ENCODE measurements at places on chromosomes 1 and 21.

GRCh38 chr21:34984356-34985058 lies 64.6 kb downstream of the RUNX1 start:
- no peak for DNase-seq

DNA sequence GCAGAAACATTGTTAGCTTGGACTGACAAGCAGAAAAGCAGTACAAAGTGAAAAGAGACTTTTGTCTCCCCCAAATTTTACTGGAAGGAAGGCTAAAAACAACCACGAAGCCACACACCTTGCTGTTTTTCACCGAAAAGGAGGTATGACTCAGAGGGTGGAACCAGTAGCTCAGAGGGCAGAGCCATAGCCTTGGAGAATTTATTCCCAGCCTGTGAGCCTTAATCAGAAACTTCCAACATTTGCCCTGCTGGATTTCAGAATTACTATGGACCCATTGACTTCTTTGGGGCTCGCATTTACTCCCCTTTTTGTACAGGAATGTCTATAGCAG lies 32.0 kb downstream of the RPS6KC1 start:
- no peak for DNase-seq

DNA sequence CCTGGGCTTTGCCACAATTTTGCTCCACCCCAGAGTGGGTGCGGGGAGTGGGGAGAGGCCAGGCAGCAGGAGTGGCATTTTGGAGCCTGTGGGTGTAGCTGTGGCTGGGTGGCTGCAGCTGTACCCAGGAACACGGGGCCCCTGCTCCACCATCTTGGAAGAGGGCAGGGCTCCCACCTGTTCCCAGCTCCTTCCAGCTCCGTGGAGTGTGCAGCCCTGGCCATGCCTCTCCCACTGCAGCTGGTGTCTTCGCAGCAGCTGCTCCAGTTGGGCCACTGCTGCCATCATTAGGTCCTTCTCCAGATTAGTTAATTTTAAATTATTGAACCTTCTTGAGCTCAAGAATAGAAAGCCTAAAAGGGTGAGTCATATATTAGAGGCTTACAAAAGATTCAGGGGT lies 17.6 kb downstream of the FAM20B start:
- DNase-seq = no peak

DNA sequence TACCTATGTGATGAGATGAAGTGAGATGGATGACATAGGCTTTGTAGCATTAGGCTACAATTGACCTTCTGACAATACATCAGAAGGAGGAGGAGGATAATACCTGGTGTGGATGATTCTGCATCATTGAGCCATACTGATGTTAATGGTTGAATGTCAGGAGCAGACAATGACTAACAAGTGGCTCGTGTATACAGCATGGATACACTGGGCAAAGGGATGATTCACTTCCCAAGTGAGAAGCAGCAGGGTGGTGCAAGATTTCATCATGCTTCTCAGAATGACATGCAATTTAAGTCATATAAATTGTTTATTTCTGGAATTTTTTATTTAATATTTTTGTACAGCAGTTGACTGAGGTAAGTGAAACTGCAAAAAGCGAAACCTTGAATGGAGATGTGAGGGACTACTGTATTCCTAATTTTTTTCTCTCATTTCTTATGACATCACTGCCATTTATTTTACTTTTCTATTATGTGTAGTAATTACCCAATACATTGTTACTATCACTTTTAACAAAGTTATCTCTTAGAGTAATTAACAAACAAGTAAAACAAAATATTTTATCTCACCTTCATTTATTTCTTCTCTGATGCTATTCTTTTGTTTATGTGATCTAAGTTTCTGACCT lies 34.4 kb upstream of the COP1 start:
- DNase-seq = no peak

DNA sequence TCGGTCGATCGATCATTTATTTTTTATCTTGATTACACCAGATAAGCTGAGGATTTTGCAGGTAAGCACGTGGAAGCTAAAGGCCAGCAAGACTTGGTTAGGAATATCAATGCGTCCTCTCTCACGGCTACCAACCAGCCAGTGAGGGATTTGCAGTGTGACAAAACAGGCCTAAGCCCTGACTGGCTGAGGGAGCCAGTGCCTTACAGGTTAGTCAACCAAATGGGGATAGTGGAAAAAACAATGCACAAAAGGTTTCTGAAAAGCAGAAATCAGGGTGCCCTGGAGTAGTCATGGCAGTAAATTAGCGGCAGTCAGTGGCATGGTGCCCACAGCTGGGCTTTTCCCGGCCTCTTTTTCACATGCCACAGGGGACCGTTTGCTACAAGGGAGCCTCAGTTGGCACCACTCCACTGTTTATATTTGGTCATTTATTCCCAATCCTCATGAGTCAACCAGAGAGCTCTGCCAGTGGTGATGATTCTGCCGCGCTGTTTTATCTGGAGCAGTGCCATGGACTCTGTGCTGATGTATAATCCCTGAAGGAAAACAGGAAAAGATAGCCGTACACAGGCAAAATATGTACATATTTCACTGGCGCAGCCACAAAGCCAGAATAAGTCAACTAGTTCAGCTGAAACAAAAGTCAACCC lies 167.6 kb downstream of the RHOU start:
- no peak for DNase-seq

GRCh38 chr21:45410151-45410864 lies 5.3 kb downstream of the COL18A1 start:
- DNase-seq = peak; percentile 75

- DNase-seq = no peak
Measured at GRCh38 chr1:102715150-102715549, 393.2 kb downstream of the COL11A1 start.

- peak; percentile 21 for DNase-seq
Measured at GRCh38 chr1:178940068-178940765, 69.3 kb upstream of the ANGPTL1 start.

DNA sequence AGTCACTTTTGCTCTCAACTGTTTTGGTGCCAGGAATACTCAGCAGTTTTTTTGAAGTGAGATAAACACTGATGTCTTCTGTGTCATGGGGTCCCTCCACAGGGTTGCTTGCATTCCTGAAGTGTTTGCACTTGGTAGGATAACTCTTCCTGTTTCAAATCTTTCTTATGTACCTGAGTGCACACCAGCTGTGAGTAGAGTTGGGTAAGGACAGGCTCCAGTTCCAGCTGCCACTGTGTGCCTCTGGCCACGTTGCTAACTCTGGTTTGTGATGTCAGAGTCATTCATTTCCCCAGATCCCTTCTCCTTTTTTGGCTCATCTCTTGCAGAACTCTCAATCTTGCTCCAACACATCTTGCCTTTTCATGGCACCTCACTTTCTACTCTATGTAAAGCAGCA lies 356.3 kb upstream of the B3GALT2 start:
- DNase-seq = no peak

DNA sequence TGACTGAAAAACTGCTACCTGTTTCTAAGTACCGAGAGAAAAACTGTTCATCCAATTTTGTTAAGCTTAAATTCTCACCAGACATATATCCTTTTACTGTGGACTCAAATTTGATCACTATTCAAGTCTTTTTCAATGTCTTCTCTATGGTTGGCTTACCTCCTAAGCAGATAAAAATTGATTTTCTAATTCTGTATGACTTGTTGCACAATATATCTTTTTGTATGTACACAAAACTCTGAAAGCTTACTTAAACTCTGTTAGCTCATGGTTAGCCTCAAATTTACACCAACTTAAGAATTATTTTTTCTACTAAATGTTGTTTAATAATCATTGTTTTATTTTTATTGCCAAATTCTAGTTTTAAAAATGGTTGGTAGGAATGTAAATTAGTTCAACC lies 715.4 kb downstream of the LTN1 start:
- no peak for DNase-seq

DNA sequence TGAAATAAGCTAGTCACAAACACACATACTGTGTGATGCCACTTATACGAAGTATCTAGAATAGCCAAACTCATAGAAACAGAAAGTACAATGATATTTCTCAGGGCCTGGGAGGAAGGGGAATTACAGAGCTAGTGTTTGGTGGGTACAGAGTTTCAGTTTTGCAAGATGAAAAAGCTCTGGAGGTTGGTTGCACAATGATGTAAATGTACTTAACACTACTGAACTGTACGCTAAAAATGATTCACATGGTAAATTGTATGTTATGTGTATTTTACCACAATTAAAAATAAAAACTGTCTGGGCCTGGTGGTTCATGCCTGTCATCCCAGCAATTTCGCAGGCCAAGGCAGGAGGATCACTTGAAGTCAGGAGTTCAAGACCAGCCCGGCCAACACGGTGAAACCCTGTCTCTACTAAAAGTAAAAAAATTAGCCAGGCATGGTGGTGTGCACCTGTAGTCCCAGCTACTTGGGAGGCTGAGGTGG lies 15.3 kb upstream of the FHAD1 start:
- DNase-seq = no peak

GRCh38 chr1:116234429-116234828 lies 123.2 kb downstream of the MAB21L3 start:
- no peak for DNase-seq

- peak; percentile 41 for DNase-seq
Measured at GRCh38 chr1:38444770-38445442, 398.3 kb upstream of the POU3F1 start.

DNA sequence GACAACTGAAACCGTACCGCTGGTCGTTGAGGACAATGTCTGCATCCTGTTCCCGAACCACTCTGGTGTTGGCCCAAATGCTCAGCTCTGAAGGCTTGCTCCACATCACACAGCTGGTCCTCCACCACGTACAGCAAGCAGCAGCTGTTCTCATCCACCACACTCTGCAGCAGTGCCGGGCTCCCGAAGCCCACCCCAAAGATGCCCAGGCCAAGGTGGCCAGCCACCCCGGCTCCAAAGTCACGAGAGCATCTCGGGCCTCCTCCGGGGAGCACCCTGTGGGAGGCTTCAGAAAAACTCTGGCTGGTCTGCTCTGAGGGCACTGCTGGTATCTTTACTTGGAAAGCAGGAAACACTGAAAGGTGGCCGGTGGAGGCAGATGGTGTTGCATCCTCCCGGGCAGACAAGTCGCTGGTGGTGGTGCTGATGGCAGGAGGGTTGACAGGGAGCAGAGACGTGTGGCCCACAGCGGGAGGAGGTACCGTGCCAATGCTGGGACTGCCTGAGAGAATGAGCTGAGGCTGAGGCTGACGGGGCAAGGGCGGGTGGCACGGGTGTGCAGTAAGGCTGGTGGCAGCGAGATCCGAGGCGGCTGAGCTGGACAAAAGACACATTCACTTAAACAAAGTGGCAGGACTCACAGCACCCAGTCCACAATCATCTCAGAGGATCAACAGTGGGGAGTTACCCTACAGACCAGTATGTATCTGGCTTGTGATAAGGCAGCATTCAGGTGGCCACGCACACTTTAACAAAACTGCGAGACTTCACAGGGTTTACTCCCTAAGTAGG lies 6.5 kb upstream of the CCDC27 start:
- DNase-seq = no peak

- DNase-seq = no peak
Measured at GRCh38 chr1:193417945-193418744, 231.7 kb upstream of the B3GALT2 start.

- no peak for DNase-seq
Measured at GRCh38 chr1:200299571-200299970, 110.3 kb downstream of the ZNF281 start.

DNA sequence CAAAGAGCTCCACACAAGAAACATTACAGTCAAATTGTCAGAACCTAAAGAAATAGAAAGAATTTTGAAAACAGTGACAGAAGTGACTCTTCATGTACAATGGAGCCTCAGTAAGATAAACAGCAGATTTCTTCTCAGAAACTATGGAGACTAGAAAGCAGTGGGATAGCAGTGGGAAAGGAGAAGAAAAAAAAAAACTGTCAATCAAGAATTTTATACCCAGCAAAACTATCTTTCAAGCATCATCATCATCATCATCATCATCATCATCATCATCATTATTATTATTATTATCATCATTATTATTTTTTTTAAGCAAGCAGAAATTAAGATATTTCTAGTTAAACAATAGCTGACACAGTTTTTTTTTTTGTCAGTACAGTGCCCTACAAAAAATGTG lies 24.2 kb downstream of the CEP170 start:
- DNase-seq = peak; percentile 28

- no peak for DNase-seq
Measured at GRCh38 chr21:44432841-44433790, 22.2 kb upstream of the LRRC3 start.

GRCh38 chr1:26539722-26540121 lies 10.2 kb downstream of the RPS6KA1 start:
- no peak for DNase-seq

- DNase-seq = peak; percentile 5
Measured at GRCh38 chr1:73593364-73593763, 604.6 kb downstream of the LRRIQ3 start.

DNA sequence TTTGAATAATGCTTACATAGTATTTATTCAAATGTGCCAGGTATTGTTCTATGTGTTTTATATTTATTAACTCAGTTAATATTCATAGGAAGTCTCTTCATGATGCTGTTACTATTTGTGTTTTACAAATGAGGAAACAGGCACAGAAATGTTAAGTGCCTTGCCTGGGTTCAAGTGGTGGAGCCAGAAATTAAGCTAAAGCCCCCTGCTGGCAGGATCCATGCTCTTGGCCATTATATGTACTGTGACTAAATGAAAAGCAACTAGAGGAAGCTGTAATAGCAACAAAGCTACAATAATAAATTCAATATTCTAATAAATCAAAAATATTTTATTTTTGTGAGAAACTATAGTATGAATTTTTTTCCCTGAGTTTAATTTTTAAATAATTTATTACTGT lies 30.0 kb downstream of the IARS2 start:
- peak; percentile 14 for DNase-seq

- DNase-seq = no peak
Measured at GRCh38 chr21:14889080-14889810, 175.6 kb downstream of the NRIP1 start.

- no peak for DNase-seq
Measured at GRCh38 chr1:82125119-82125518, 324.4 kb downstream of the ADGRL2 start.

DNA sequence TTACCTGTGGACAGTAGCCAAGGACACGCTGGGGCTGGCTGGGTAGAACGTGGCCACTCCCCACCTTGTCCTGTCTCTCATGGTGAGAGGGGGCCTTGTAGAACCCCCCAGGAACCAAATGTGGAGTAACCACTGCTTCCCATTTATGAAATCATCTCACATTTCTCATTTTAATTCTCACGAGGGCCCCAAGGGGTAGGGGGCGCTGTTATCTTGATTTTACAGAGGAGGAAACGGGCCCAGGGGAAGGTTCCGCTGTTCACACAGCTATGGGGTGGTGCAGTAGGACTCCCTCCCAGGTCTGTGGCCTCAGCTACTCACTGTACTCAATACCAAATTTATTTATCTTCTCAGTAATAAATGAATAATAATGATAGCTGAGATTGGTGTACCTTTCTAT lies 5.5 kb downstream of the SMPDL3B start:
- no peak for DNase-seq

Data from cardiac muscle cell (in vitro differentiated cells and primary cell).